ENCODE measurements at places on chromosomes 1 and 21.

DNA sequence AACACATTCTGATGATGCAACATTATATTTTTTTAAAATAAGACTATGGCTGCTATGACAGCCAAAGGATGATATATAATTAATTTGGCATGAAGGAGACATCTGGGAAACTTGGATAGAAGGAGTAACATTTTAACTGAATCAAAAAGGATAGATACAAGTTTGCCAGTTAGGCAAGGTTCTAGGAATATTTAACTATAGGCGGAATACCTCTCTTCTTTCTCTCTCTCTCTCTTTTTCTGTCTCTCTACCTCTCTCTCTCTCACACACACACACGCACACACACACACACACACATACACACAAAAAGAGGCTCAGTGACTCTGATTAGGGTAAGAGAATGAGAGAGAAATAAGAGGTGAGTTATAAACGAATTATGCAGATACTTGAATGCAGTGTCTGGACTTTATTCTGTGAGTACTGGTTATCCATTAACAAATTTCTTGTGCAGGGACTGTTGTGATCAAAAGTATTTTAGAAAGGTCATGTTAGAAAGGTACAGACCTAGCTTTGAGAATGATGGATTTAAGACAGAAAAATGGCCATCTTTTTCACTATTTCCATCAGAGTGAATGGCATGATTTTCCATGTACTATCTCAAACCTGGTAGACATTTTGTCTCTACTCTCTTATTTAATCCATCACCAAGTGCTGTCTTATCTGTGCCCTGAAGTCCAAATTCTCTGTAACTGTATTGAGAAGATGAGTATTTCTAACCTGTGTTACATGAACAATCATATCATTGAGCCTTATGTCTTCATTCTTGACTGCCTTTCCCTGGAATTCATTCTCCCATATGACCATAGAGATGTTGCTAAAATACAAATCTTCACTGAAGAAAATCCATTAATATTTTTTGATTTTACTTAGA, 1106.9 kb upstream of the ADGRL4 start:
- DNase-seq, result no peak

GRCh38 chr1:65075123-65075976, 72.7 kb upstream of the AK4 start:
- DNase-seq, result peak; percentile 65

DNA sequence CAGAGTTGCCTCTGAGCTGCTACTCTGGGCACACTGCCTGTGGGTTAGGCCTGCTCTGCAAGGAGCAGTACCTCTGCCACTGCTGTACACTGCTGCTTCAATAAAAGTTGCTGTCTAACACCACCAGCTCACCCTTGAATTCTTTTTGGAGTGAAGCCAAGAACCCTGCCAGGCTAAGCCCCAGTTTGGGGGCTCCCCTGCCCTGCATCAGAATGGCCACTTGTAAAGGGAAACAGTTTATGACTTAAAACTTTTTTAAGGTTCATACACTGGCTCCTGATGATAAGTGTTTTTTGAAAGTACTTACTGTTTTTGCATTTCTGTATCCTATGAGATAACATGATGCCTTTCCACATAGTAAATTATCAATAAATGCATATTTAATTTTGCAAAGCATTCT, 310.0 kb downstream of the LMO4 start:
- DNase-seq, result no peak

DNA sequence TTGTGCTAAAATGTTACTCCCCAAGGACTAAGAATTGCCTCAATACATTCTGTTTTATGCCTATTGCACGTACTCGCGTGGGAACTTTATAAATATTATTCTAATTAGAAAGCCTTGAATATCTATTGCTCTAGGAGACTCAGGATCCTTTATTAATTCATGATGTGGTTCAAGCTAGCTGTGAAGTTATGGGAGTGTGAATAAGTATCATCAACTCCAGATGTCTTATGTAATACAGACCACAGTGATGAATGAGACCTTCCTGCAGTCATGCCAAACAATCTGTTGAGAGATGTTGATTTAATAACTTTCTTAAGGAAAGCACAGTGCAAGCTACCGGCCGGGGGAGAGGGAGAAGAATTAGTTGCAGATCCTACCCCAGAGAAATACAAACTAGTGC, 519.2 kb upstream of the ZP4 start:
- DNase-seq, result no peak

DNA sequence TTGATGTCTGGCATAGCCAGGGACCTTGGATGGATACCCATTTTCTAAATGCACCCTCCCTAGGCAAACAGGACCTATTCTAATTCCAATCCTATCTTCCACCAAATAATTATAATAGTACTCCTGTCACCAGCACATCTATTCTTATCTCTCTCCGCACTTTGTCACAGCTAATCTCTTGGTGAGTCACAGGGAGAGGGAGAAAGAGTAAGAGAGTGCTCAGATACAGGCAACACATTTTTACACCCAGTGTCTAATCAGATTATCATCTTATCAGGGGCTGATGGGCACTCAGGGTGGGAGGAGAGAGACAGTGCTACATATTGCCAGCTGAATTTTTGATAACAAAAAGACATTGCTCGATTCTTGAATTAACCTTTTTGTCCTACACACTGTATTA, 275.0 kb upstream of the BEND5 start:
- DNase-seq, result peak; percentile 71
